ENCODE measurements at places on chromosomes 11 and 22.

GRCh38 chr11:78906566-78906965 lies 331.9 kb upstream of the NARS2 start:
- H3K27me3 ChIP-seq = peaks cover 10% of the 10 kb centered on the region
- no peak for ATAC-seq
- H3K4me3 ChIP-seq = no peak overlapping the region
- no peak overlapping the region for H3K27ac ChIP-seq

DNA sequence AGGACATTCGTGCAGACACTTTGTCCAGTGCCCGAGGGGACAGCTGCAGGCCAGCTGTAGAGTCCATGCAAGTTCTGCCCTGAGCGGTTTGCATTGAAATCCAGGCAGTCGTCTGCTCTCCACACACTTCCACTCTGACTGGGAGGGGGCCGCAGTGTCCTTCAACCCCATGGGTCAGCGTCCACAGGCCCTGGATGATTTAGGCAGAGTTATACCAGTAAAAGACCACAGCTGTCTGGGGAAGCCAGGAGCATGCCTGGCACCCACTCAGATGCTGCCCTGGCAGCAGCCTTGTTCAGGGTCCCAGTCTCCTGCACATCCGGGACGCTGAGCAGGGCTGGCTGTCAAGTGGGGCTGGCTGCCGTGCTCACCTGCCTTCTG lies 26.5 kb downstream of the KRTAP5-5 start:
- no peak for ATAC-seq
- H3K27ac ChIP-seq = no peak overlapping the region
- H3K27me3 ChIP-seq = peaks cover 94% of the 10 kb centered on the region
- no peaks in the 10 kb centered on the region for H3K36me3 ChIP-seq

DNA sequence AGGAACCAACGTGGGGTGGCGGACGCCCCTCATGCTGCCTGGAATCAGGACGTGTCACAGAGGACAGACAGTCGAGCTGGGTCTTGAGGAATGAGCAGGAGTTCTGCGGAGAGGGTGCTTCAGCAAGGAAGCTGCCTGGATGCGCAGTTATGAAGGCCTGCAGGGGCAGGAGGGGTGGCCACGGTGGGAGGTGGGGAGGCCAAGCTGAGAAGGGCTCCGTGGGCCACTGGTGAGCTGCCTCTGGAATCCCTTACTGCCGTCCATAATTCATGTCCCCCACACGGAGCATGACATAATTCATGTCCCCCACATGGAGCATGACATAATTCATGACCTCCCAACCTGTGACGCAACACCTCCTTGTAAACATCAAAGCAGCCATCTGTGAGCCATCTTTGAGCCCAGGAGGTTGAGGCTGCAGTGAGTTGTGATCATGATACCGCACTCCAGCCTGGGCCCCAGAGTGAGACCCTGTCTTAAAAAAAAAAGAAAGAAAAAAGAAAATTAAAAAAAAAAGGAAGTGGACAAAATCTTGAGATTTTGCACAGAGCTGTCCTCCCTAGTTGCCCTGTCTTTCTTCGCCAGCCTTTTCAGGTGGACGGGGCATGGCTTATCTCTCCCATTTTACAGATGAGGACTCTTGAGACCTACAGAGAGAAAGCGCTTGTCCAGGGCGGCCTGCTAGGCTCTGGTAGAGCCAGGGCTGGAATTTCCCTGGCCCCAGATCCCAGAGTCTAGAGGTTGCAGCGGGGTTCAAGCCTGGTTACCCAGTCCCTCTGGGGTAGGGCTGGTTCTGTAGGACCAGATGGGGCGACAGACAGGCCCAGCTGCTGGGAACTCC lies 24.3 kb upstream of the PICK1 start:
- no peak overlapping the region for H3K4me3 ChIP-seq
- no peaks in the 10 kb centered on the region for H3K36me3 ChIP-seq
- H3K4me1 ChIP-seq = peaks cover 20% of the 10 kb centered on the region
- no peak overlapping the region for H3K27ac ChIP-seq

DNA sequence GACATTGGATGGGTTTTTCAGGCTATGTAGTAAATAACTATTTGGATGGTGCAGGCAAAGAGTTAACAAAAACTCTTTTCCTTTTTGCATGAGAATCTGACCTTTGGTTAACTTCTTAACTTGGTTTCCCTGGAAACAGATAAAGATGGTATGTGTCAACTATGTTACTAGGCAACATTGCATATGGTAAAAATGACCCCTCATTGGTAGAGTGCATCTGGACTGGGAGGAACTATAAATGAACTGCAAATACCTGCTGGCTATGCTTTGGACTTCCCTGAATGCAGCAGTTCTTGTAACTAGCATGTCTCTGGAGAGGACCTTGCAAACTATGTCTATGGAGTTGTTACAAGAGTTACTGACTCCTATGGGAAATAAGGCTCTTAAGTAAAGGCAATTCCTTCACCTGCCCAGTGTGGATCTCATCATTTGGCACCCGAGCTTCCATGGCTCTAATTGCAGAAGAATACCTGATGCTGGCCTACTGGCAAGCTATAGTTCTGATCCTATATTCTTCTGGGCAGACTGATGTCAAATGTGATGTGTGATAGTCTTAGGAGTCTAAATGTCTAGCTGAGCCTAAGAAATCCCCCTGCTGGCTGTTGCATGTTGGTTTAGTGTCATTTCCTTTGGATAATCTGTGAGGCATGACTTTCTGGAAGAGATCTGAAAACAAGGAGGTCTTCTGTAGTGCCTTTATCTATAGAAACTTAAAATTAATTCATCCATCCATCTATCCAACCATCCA lies 126.7 kb upstream of the MTMR2 start:
- ATAC-seq = no peak
- peaks cover 44% of the 10 kb centered on the region for H3K4me1 ChIP-seq
- H3K36me3 ChIP-seq = peaks cover 21% of the 10 kb centered on the region
- H3K27ac ChIP-seq = no peak overlapping the region
- H3K27me3 ChIP-seq = no peaks in the 10 kb centered on the region

DNA sequence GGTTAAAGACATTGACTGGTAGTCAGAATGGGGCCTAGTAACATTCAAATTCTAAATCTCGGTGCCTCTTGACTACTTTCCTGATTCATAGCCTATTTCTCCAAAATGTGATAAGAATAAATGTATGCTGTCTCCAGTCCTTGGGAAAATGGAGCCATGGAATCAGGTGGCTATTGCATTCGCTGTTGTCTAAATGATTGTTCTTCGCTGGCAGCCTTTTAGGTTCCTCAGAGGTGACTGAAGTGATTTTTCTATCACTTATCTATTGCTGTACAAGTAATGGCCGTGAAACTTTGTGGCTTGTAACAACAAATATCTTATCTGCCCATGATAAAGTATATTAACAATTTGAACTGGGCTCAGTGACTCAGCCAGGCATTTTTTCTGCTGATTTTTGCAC lies 15.4 kb downstream of the SRPRA start:
- H3K27ac ChIP-seq = no peak overlapping the region
- H3K4me1 ChIP-seq = no peaks in the 10 kb centered on the region
- H3K27me3 ChIP-seq = no peaks in the 10 kb centered on the region

- no peaks in the 10 kb centered on the region for H3K4me1 ChIP-seq
- no peak overlapping the region for H3K4me3 ChIP-seq
- no peaks in the 10 kb centered on the region for H3K36me3 ChIP-seq
- H3K27me3 ChIP-seq = no peaks in the 10 kb centered on the region
Observed at GRCh38 chr11:77558380-77558779, 31.4 kb upstream of the AQP11 start.

DNA sequence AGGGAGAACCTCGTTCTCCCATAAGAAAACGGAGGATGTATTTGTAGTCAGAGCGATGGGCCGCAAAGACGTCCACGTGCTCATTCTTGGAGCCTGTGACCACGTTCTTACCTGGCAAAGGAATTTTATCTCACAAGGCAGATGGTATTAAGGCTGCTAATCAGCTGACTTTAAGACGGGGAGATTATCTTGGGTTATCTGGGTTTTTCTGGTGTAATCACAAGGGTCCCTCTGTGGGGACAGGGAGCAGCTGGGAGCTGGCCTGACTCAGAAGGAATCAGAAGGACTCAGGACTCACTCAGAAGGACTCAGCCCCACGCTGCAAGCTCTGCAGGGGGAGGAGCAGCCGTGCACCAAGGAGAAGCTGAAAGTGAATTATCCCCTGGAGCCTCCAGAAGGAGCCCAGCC lies 7.5 kb upstream of the SIGIRR start:
- no peak for ATAC-seq
- no peaks in the 10 kb centered on the region for H3K4me1 ChIP-seq
- H3K4me3 ChIP-seq = no peak overlapping the region

DNA sequence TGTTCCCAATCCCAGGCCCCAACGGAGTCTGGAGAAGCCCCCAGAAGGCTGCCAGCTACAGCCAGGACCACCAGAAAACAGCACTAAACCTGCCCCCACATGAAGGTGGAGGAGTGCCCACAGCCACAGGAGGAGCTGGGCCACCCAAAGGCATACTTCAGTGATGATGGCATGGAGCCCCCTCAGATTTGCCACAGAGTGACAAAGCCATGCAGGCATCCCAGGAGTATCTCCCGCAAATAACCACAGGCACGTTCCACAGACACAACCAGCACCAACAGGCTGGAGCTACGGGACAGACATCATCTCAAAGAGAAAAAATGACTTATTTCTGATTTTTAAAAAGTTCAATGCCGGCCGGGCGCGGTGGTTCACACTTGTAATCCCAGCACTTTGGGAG lies 10.6 kb downstream of the CARS1 start:
- peaks cover 10% of the 10 kb centered on the region for H3K36me3 ChIP-seq
- no peak overlapping the region for H3K27ac ChIP-seq
- no peak for ATAC-seq
- H3K27me3 ChIP-seq = no peaks in the 10 kb centered on the region
- peaks cover 46% of the 10 kb centered on the region for H3K4me1 ChIP-seq

- no peaks in the 10 kb centered on the region for H3K27me3 ChIP-seq
- H3K36me3 ChIP-seq = no peaks in the 10 kb centered on the region
- H3K4me3 ChIP-seq = no peak overlapping the region
Observed at GRCh38 chr11:25860677-25861450, 471.1 kb upstream of the ANO3 start.

DNA sequence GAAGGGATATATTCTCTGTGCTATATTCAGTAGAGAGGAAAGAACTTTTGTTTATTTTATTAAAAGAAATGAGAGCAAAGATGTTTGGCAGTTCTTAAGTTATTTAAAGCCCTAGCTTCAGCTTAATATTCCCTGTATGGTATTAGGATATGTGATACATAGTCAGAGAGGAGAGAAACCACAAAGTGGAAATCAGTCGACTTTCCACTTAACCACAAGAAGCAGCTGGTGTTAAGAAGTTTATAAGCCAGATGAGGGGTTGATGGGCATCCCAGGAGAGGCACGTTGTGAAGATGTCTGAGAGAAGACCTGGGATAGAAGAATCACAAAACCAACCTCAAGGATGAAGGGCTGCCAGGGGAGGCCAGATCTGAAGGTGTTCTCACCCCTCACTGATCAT lies 23.3 kb upstream of the PHF21B start:
- H3K4me3 ChIP-seq = no peak overlapping the region
- H3K36me3 ChIP-seq = no peaks in the 10 kb centered on the region
- H3K27ac ChIP-seq = no peak overlapping the region
- peaks cover 17% of the 10 kb centered on the region for H3K27me3 ChIP-seq

- H3K27me3 ChIP-seq = no peaks in the 10 kb centered on the region
- H3K4me1 ChIP-seq = peaks cover 10% of the 10 kb centered on the region
- no peak overlapping the region for H3K27ac ChIP-seq
- H3K36me3 ChIP-seq = peaks cover 75% of the 10 kb centered on the region
Observed at GRCh38 chr22:42062506-42063170, 8.0 kb downstream of the NAGA start.

- H3K36me3 ChIP-seq = no peaks in the 10 kb centered on the region
- ATAC-seq = no peak
- H3K4me1 ChIP-seq = no peaks in the 10 kb centered on the region
- peaks cover 9% of the 10 kb centered on the region for H3K27me3 ChIP-seq
- no peak overlapping the region for H3K27ac ChIP-seq
- no peak overlapping the region for H3K4me3 ChIP-seq
Observed at GRCh38 chr11:2414616-2415015, 14.1 kb downstream of the TSSC4 start.

DNA sequence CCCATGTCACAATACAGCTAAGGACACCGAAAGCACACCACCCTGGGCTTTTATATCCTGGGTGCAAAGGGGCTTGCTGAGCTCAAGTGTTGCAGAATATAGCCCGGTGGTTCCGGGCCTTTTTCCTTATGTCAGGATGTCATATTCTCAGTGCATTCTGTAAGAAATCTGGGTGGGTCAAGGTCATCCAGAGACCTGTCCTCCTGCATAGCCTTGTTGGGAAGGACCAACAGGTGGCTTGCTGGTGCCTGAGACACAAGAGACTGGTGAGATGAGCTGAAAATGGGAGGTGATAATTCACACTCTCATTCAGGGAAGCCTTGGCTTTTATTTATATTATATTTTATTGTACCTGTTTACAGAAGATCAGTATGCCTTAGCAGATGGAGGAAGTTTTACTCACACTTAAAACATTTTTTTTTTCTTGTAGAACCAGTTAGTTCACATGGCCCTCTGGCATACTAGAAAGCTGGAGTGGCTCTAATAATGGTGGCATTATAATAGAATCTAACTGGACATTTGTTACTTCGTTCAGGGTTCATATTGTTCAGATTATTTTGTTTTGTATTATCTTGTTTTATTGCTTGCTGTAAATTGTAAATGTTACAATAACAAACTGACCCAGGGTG lies 14.6 kb upstream of the TMEM123 start:
- H3K4me3 ChIP-seq = no peak overlapping the region
- peak overlapping the region; percentile 40 for H3K27ac ChIP-seq
- no peaks in the 10 kb centered on the region for H3K27me3 ChIP-seq
- peaks cover 53% of the 10 kb centered on the region for H3K4me1 ChIP-seq
- H3K36me3 ChIP-seq = no peaks in the 10 kb centered on the region

- no peak for ATAC-seq
- H3K36me3 ChIP-seq = no peaks in the 10 kb centered on the region
- H3K27me3 ChIP-seq = peaks cover 12% of the 10 kb centered on the region
- peaks cover 33% of the 10 kb centered on the region for H3K4me1 ChIP-seq
- H3K4me3 ChIP-seq = no peak overlapping the region
- H3K27ac ChIP-seq = no peak overlapping the region
Observed at GRCh38 chr11:45098929-45099328, 47.5 kb upstream of the PRDM11 start.

GRCh38 chr11:115901069-115901468 lies 396.9 kb upstream of the CADM1 start:
- no peak overlapping the region for H3K27ac ChIP-seq
- no peaks in the 10 kb centered on the region for H3K27me3 ChIP-seq
- no peaks in the 10 kb centered on the region for H3K4me1 ChIP-seq
- ATAC-seq = no peak

DNA sequence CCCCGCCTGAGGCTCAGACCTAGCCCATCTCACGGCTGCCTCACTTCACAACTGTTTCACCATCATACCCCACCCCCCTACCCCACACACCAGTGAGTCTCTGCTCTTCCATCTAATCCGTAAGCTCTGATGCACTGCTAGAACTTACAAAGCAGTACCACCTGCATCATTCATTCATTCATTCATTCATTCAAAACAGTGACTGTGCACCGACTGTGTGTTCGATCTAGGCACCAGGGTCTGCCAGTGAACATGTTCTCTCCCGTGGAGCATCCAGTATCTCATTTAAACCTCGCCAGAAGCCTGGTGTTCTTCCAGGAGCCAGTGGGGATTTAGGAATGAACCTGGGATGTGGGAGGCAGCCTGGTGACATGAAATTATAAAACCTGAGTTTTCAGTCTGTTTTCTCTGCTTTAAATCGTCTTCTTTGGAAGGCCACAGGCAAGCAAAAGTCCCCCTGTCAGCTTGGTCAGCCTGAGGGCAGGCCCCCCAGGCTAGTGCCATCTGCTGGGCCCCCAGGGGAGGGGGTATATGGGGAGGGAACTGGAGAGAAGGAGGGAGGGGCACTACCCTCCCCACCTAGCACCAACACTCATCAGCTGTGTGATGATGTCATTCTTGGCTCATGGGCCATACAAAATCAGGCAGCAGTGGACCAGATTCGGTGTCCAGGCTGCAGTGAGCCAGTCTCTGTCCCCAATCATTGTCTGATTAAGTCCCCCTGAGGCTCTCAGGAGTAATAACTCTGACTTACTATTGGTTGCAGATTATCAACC lies 18.4 kb downstream of the TMPRSS6 start:
- no peak overlapping the region for H3K27ac ChIP-seq
- no peak overlapping the region for H3K4me3 ChIP-seq
- peaks cover 17% of the 10 kb centered on the region for H3K4me1 ChIP-seq
- no peak for ATAC-seq

Data from stimulated activated memory B cell treated with anti-CD40 and anti-IgM and Interleukin-4, amounts not matched to agents 10 μg/mL and 1 μg/mL and 100 μg/mL, for 72 hours (primary cell).